ENCODE measurements at places on chromosomes 5 and 9.

DNA sequence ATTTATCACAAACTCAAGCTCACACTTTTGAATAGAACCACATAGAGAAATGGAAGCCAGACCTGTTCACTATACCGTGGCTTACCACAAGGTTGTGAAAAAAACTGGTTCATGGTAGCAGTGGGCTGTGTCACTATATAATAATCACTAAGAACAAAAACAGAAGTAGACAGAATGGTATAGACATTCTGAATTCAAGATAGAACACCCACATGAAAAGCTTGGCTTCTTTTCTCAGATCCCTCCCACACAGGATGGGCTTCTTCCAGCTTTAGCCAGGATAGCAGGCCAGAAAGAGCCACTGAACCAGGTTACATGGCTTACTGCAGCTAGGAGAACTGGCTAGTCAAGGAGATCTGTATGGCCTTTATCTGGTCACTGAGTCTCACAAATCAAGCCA lies 6.1 kb upstream of the NRG2 start:
- no peak for DNase-seq

DNA sequence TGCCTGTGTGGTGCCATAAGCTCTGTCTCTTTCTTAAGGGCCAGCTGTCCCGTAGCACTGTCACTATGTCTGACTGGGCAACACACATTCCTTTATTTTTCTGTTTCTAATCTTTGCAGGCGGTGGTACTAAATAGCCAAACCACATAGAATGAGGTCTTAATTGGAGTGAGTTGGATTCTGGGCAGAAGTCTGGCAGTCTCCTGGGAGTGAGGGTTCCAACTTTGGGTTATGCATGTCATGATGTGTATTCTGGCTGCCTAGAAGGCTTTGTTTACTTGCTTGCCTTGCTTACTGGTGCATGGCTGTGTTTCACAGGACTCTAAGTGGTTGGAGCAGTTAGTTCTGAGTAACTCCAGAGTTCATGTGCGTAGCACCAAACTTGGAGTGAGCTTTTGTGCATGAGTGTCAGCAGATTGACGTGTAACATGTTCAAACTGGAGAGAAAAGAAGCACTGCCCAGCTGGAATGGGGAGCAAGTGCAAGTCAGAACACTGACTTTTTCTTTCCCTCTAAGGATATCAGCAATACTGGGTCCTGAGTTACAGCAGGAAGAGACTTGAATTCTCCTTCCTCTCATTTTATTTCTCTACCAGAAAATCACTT lies 185.8 kb downstream of the PCSK1 start:
- DNase-seq, result no peak

- DNase-seq, result no peak
These were observed 692.9 kb downstream of the MTRR start for GRCh38 chr5:8561854-8562253.

- DNase-seq, result no peak
These were observed 28.0 kb downstream of the MARCHF3 start for GRCh38 chr5:127002390-127002789.

- DNase-seq, result no peak
These were observed 9.5 kb downstream of the MTAP start for GRCh38 chr9:21811914-21812313.

- no peak for DNase-seq
These were observed 225.8 kb upstream of the DAPK1 start for GRCh38 chr9:87271696-87272477.

- DNase-seq, result no peak
These were observed 135.8 kb upstream of the TMEM161B start for GRCh38 chr5:88404405-88404804.

- DNase-seq, result no peak
These were observed 17.2 kb upstream of the SLC25A51 start for GRCh38 chr9:37921168-37921510.

DNA sequence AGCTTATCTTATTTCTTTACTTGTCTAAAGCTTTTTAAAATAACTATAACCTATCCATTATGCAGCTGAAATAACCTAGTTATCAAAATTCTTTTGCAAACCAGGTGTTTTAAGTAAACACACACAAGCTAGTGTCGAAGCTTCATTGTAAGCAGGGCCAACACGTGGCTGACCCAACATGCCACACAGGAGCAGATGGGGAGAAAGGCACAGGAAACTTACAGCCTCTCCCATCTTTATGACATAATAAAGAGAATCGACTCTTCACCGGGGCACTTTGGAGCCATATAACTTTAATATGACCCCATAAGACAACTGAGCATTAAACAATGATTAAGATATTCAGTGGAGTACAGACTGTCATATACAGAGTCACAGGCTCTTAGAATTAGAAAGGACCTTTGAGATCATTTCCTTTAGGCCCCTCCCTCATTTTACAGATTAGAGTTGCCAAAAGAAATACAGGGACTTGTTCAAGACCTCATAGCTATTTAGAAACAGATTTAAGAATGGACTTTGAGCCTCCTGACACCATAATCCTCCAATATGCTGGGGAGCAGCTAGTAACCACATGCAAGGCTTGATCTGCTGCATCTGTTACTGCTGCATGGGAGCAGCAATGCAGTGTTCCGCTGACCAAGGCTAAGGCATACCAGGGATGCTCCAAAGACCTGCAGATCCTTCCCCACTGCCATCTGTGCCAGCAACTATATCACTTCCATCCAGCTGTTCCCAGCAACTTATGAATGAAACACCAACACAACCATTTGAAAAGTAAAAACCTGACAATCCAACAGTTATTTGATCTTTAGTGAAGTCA lies 75.4 kb downstream of the RASEF start:
- DNase-seq, result no peak

- DNase-seq, result no peak
These were observed 115.3 kb upstream of the IRX2 start for GRCh38 chr5:2866662-2867372.

- no peak for DNase-seq
These were observed 38.3 kb downstream of the RASEF start for GRCh38 chr9:83024506-83025125.
